ENCODE measurements at places on chromosomes 11 and 22. TPM values are rescaled to one million over a fixed set of nuclear protein-coding genes. Genes with fewer than 3 reads are reported as not detected.

The APOA5 gene
- total RNA-seq: not detected

The GVQW3 gene
- 2.8 TPM for total RNA-seq

The PIM3 gene
- 60.1 TPM for total RNA-seq

The ANO3 gene
- not detected for total RNA-seq

The ZDHHC5 gene
- total RNA-seq: 86.6 TPM

The MS4A15 gene
- total RNA-seq: not detected

The BIRC2 gene
- 39.7 TPM for total RNA-seq

The SLC15A3 gene
- 1.0 TPM for total RNA-seq

The GALNT18 gene
- 0.93 TPM for total RNA-seq

The MUC2 gene
- total RNA-seq: not detected

The HMOX1 gene
- 2.4 TPM for total RNA-seq

The MMP8 gene
- total RNA-seq: not detected

The PDE3B gene
- total RNA-seq: 74.9 TPM

The DRD4 gene
- 0.20 TPM for total RNA-seq

The LRRC75B gene
- 0.93 TPM for total RNA-seq

The MYO18B gene
- total RNA-seq: 2.0 TPM

The NAALADL1 gene
- 16.8 TPM for total RNA-seq

The TLCD5 gene
- total RNA-seq: 1.2 TPM

The SESN3 gene
- 24.6 TPM for total RNA-seq

The MPPED2 gene
- total RNA-seq: not detected

The CREB3L1 gene
- total RNA-seq: not detected

The C11orf86 gene
- not detected for total RNA-seq

The FREY1 gene
- 1.5 TPM for total RNA-seq

The VWCE gene
- 0.98 TPM for total RNA-seq

The CST6 gene
- 0.30 TPM for total RNA-seq

The GLYAT gene
- total RNA-seq: not detected

The SERPING1 gene
- total RNA-seq: 0.55 TPM

The ADM2 gene
- total RNA-seq: 7.6 TPM

The KIAA1671 gene
- total RNA-seq: 35.0 TPM

The TMEM135 gene
- 38.3 TPM for total RNA-seq

The OR5M3 gene
- not detected for total RNA-seq

The PRSS23 gene
- 4.0 TPM for total RNA-seq

The DGAT2 gene
- 1.5 TPM for total RNA-seq

The SLC25A22 gene
- 35.7 TPM for total RNA-seq

The SLC6A5 gene
- not detected for total RNA-seq

The ARHGEF17 gene
- total RNA-seq: 0.05 TPM

The ARFGAP2 gene
- 85.7 TPM for total RNA-seq

The E2F8 gene
- 37.3 TPM for total RNA-seq

The OR10G4 gene
- total RNA-seq: not detected

Measured in activated CD4-positive, alpha-beta memory T cell treated with anti-CD3 and anti-CD28 coated beads, Interleukin-2, amount 10 ng/mL, durations not matched to agents 7 days and 5 days (primary cell).